ENCODE measurements at places on chromosomes 16 and 17.

DNA sequence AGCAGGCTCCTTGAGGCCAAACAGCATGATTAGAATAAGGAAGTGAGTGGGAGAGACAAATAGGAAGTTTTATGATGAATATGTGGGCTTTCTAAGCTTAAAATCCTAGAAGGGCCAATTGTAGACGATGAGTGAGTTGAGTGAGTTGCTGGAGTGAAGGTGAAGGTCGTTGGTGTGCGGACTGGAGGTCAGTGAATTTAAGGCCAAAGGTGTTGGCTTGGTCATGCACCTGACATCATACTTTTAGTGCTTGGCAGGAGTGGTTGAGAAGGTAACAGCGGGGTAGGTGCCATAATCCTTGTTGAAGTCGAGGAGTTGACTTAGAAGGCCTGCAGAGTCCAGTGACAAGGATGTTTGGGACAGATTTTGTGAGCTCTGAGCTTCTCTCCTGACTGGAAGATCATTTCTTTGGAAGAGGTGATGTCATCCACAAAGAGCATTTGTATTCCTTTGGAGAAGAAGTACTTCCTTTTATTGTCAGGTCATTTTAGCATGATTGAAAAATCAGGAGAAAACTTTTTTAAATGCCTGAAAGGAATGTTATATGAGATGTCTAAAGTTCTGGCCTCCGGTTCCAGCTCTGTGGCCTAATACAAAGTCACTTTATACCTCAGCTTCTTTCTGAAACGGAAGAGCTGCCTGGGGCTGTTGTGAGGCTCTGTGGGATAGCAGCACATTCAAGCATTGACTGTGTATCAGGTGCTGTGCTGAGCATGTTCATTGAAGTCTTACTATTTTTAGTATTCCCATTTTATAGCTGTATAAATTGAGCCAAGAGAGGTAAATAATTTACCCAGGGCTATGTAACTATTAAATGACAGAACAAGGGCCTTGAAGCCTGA is 53.6 kb upstream of the TBX2 start:
- no peak for DNase-seq

DNA sequence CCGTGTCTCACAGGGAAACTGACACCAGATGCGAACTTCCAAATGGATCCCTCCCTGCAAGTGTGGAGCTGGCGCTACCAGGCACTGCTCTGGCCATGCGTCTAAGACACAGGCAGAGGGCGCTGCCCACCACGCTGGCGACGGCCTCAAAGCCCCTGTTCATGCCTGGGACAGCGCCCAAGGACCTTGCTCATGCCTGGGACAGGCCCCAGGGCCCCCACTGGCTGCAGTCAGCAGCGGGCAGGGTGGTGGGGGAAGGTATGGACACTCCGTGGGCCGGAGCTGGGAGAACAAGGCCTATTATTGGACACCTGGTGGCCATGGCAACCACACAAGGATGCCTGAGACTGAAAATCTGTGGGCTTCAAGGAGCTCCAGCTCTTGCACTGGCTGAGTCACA is 8.8 kb downstream of the ZG16B start:
- peak; percentile 74 for DNase-seq

- no peak for DNase-seq
These were observed 730.2 kb upstream of the RBFOX1 start for GRCh38 chr16:6602405-6602804.

DNA sequence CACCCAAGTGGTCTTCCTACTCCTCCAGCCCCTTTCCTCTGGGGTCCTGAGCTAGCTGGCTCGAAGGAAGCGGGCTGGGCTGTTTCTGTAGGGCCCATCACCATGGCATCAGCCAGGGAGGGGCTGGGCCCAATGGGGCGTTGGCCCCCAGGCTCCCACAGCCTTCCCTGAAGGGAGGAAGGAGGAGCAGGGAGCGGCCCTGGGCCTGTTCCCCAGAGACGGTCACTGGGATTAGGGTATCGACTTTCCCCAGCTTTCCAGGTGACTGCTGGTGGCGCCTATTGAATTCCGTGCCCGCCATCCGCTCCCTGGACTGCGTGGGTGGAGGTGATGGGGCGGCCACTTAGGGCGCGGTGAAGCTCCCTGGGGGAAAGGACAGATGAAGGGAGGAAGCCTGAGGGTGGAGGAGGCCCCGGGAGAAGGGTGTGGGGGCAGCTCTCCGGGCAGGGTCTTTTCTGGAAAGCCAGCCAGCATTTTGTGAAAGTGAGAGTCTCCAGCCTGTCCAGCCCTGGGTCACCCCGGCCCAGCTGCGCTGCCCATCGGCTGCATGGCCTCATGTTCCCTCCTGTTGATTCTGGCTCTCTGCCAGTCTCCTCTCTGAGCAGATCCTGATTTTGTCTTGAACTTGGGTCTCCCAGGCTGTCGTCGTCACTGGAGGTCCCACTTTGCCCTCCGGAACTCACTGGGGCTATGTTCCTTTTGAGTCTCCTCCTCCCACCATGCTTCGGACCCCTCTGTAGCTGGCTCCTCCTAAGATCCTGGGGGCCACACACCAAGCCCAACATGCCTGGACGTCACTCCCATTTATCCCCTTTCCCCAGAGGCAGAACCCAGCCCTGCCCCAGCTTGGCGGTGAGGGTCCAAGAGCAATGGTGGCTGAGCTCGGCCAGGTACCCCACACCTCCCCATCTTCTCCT is 9.8 kb downstream of the NHERF1 start:
- peak; percentile 66 for DNase-seq

DNA sequence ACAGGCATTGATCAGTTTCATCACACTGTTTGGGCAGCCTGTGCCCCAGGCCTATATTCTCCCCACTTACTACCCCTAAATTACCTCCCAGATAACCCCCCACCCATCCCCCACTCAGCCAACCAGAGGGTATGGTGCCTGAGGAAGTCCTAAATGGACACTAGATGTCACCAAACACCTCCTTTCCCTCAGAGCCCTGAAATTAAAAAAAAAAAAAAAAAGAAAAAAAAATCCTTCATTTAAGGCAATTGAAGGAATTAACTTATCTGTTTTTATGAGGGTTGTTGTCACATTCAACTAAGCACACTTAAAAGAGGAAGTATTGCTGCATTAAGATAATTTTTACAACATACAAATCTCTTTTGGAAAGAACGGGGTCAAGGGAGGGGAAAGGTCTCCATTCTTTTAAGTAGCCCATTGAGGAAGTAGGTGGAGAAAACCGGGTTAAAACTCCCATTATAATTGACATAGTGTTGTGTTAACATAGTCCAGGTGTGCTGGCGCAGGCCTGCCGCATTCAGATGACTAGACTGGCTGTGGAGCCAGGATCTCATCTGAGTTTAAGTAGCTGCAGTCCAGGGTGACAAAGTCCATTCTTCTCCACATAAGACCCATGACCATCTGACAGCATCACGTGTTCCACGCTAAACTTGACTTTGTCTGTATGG is 46.3 kb downstream of the SNX11 start:
- peak; percentile 55 for DNase-seq

GRCh38 chr16:67964477-67965131 is 3.8 kb downstream of the SLC12A4 start:
- no peak for DNase-seq

DNA sequence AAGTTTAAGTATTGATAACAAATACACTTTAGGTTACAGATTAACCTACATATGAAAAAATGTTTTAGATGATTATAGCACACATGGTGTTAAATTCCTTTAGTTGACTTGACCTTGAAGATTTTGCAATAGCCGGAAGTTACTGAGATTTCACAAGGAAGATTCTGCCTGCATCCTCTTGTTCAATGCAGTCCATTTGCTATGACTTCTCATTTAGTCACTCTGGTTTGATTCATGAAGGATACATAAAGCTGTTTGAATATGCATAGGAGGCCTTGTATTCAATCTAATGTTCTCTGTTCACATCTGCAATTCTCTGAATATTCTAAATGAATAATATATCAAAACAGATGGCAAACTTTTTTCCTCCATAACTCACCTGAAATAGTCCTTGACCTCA is 870.2 kb upstream of the GOT2 start:
- DNase-seq, result no peak

- peak; percentile 88 for DNase-seq
These were observed 9.2 kb upstream of the TNFRSF13B start for GRCh38 chr17:16980813-16981731.

DNA sequence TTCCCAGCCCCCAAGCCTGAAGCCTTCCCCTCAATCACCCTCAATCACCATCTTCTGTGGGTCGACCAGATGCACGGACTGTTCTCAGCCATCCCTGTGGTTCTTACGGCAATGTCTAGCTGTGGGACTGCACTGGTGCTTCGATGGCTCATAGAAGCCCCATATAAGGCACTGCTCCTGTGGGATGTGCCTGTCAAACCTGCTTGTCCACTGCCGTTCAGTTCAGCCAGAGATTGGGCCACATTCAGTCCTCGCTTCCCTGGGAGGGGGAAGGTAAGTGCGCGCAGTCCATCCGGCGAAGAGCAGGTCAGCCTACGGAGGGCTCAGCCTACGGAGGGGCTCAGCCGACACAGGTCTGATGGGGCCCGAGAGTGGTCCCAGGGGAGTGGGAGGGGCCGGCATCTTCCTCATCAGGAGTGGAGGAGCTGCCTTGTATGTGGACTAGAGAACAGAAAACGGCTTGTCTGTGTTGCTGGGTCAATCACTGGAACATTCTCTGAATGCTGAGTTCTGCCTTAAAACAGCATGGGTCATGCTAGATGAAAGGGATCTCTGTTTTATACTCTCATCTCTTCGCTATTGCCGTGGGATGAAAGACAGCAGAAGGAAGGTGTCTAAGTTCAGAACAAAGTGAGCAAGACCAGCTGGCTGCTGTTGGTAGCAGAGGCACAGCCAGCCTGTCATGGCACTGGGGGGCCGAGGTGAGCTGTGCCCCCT is at the start of gene CARD14:
Gene CARD14, plus strand, starts transcription at position 247 of the 717 bp plus-strand sequence. CDS start 11,409 bp downstream, outside the sequence.
- DNase-seq, result no peak

- DNase-seq, result peak; percentile 79
These were observed 2.1 kb upstream of the ZSCAN10 start for GRCh38 chr16:3101018-3101840.

- peak; percentile 99 for DNase-seq
These were observed 31.6 kb downstream of the PHKB start for GRCh38 chr16:47492428-47493377.

DNA sequence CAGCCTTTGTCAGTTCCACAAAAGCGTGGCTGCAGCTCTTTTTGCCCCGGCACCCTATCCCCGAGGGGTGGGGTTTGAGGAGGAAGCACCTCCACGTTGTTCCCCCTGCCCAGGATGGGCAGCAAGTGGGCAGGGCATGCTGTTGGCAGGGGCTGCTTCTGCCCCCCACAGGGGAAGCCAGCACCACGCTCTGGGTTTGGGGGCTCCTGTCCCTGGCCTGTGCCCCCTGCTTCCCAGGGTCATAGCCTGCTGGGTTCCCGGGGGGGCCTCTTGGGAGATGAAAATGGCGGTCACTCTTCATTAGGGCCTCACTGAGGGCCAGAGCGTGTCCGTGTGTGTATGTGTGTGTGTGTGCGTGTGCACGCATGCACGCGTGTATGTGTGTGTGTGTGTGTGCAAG is 22.8 kb downstream of the LASP1 start:
- peak; percentile 40 for DNase-seq

- DNase-seq, result no peak
These were observed 251 bp upstream of the HSF5 start for GRCh38 chr17:58488428-58488890.

- DNase-seq, result no peak
These were observed 72.0 kb downstream of the SOX9 start for GRCh38 chr17:72192800-72193192.

DNA sequence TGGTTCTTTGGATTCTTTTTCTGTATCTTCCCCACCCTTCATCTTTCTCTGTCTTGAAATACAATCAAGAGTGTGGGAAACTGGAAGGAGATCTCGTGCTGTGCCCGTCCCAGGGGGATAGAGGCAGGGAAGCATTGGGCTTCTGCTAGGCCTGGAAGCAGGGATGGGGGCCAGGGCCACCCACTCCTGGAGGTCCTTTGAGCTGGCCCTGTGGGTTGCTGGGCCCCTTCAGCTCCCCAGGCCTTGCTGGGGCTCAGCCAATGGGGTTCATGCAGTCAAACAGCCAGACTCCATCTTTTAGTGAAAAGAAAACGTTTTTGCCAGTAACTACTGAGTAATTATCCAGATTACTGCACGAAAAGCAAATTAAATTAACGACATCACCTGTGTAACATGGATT is 67.8 kb downstream of the CCDC182 start:
- no peak for DNase-seq

DNA sequence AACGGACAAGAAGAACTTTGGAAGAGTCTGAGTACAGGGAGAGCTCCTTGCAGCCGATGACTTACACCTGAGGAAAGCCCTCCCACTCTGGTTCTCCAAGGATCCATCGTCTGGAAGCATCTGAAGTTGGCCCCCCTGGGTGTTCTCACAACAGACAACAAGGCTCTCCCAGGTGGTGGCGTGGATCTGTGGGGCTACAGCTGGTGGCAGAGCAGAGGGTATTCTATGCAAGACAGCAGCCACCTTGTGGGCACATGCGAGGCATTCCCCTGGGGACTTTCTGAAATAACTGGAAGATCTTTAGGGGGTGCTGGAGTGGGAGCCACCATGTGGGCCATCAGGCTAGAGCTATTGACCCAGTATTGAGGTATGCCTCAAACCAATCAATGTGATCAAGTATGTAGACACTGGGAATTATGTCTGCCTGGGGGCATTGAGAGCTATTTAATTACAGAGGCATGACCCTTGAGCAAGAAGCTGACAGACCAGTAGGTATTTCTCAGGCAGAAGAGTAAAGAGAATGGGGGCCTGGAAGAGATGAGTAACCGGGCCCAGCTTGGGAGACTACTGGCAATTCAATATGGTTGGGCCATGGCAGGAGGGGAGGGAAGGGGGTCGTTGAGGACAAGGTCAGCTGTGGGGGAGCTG is 6.9 kb upstream of the KRT19 start:
- DNase-seq, result peak; percentile 11

DNA sequence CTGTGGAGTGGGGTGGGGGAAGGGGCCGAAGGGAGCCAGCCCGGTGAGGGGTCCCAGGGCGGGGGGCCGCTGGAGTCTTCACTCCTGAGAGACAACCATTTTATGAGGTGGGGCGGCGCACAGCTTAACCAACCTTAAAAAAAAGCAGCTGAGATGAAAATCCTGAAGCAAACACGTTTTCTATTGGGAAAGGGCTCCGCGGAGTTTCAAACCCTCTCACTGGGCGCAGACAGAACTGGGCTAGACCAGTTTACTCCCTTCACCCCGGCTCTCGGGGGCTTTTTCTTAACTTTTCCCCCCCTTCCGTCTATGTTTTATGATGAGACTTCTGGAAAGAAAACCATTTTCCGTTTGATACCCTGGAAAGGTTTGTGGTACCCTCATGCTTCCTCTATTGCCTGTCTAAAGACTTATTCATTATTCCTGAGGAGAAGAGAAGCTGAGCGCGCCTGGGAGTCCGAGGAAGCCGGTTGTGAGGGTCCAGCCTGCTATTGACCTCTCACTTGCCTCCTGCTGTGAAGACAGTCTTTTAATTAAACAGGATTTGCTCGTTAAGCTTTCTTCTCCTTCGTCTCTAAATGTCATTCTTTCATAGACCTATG is 482 bp upstream of the SSH2 start:
- DNase-seq, result no peak

DNA sequence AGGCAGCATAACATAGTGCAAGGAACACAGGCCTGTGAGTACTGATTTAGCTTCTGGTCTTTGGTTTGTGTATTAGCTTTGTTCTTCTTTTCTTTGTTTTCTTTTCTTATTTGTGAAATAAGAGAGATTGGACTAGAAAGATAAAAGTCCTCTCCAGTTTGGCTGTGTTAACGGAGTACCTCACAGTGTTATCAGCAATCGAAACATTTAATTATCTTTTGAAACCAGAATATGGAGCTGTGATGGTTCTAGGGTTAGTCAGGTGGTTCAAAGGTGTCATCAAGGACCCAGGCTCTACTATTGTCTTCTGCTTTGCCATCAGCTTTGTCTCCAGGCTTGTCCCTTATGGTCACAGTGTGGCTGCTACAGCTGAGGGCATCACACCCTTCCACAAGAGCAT is 25.6 kb downstream of the ADORA2B start:
- DNase-seq, result no peak

- DNase-seq, result peak; percentile 95
These were observed 13.1 kb upstream of the SREBF1 start for GRCh38 chr17:17849845-17850373.

Data from NB4 (cell line).